ENCODE measurements at places on chromosomes 3 and 15.

DNA sequence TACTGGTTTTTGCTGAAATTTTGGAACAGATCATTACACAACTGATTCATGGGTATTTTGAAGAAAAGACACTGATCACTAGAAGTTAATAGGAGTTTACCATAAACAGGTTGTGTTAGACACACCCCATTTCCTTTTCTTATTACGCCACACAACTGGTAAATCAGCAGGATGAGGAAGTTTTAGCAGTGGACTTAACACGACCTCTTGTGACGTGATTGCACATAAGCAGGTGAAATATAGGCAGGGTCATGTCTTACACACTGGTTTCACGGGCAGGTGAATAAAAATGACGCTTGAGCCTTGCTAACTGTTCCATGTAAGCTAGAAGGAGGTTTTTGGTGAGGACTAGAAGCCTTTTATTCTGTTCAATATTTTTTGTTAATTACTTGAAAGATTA, 27.1 kb upstream of the TPRG1 start:
- DNase-seq = peak; percentile 73

GRCh38 chr3:46933261-46933660, 43.3 kb downstream of the CCDC12 start:
- no peak for DNase-seq

- no peak for DNase-seq
Observed at GRCh38 chr3:137066092-137066491, 108.3 kb downstream of the IL20RB start.

DNA sequence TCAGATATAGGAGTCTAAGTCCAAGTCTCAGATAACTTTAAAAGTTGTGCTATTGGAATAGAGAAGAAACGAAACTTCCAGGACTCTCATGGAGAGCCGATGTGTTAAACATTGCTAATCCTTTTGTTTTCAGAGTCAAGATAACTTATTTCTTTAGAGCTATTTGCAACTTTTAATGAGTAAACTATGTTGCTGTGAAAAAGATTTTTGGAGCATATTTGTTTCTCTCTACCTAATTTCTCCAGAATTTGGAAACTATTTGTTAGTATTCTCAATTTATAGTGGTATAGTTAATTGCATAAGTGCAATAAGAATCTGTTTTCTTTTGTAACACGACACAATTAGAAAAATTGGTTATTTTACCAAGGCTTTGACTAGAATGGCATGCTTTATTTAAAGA, 588.9 kb downstream of the NTRK3 start:
- DNase-seq = no peak

- no peak for DNase-seq
Observed at GRCh38 chr3:38840987-38841386, 25.0 kb upstream of the SCN10A start.

Data from NCI-H1092 treated with DMSO at 0.1 percent for 48 hours (cell line).